ENCODE measurements at places on chromosomes 3 and 15. TPM values are rescaled to one million over a fixed set of nuclear protein-coding genes. Genes with fewer than 3 reads are reported as not detected.

PLA2G4E gene
- total RNA-seq, result not detected

GOLGA8T gene
- total RNA-seq, result 1.0 TPM

PSTPIP1 gene
- 2.7 TPM for total RNA-seq

DNA sequence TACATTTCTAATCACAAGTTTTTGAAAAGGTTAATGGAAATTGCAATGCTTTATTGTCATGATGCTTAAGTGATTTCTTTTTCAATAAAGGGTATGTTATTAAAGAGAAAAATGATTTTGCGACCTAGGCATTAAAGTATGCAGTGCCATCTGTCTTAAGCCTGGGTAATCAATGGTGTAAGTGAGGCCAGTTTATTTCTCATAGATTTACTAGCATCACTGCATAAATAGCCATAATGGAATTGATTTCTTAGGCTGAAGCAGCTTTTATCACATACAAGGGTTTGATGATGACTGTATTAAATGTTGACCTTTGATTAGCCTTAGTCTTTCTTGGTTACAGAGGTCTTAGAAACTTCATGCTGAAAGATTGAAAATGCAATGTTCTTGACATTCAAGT is 347.4 kb downstream of the FEZF2 start:
- no peak for DNase-seq

GRCh38 chr15:38475361-38475760 is 21.4 kb downstream of the FAM98B start:
- DNase-seq, result no peak

GRCh38 chr3:46541835-46542234 is 24.3 kb downstream of the LRRC2 start:
- DNase-seq, result no peak

- no peak for DNase-seq
These were observed 33.5 kb downstream of the SLCO2A1 start for GRCh38 chr3:133996251-133996661.

GOLGA8H gene
- 0.45 TPM for total RNA-seq

- DNase-seq, result no peak
These were observed 25.5 kb downstream of the SIN3A start for GRCh38 chr15:75425966-75426500.

GRCh38 chr15:84919106-84919667 is 34.7 kb downstream of the SLC28A1 start:
- no peak for DNase-seq

SH3GL3 gene
- 117 TPM for total RNA-seq

DNA sequence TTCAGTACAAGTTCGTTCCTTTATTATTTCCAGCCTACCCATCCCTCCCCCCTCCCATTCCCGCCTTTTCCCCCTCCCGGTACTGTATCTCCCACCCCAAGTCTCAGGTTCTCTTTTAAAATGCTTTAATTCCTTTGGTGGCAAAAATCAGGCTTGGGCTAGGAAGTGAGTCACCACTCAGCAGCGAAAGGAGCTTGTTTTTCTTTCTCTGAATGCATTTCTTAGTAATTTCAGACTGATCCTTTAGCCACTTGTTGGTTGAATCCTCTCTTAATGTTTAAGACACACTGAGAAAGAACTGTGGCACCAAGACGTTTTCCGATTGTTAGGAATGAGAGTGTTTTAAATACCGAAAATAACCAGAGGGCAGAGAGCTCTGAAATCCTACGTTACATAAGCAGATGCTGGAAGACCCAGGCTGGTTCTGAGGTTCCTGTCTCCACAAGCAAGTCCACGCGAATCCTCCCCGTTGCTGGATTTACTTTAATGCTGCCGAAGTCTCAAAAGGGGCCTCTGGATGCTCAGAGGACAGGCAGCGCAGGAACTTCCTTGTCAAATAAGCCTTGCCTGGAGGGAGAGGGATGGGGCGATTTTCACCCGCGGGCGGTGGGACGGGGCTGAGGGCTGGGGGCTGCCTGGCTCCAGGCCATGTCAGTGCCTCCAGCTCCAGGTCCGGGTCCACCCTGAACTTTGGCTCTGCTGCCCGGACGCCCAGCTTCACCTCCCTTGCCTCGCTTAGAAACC is 854 bp upstream of the COL8A1 start:
- DNase-seq, result no peak

Data from dorsolateral prefrontal cortex (tissue), 122 donors.